Frontal cortex (tissue), 4 donors: ENCODE measurements at places on chromosomes 2 and 18. TPM values are rescaled to one million over a fixed set of nuclear protein-coding genes. Genes with fewer than 3 reads are reported as not detected.

IL37 gene
- total RNA-seq = not detected

DNA sequence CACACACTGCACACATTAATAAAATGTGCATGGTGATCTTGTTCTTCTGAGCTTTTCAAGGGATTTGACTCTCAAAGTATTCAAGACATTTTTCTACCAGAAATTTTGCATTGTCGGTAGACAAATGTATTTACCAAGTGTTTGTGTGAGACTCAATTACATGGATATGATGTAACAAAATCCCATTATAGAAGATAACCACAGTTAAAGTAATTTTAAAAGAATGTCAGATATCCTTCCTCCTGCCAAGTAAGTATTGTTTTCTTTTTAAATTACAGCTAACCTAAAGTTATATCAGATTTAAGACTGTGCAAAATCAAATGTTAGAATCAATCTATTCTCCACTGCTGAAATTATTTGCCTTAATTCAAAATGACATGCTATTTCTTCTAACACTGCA is 1344.5 kb upstream of the CHAC2 start:
- DNase-seq = no peak

SPDYA gene
- total RNA-seq = 0.82 TPM

- no peak for DNase-seq
Measured at GRCh38 chr18:46628206-46628605, 28.8 kb downstream of the LOXHD1 start.

GRCh38 chr2:133609664-133610063 is 41.4 kb upstream of the NCKAP5 start:
- no peak for DNase-seq

- no peak for DNase-seq
Measured at GRCh38 chr2:100146657-100146960, 4.2 kb upstream of the AFF3 start.
